ENCODE measurements at places on chromosomes 3 and 15. TPM values are rescaled to one million over a fixed set of nuclear protein-coding genes. Genes with fewer than 3 reads are reported as not detected.

TF gene
- 0.93 TPM for total RNA-seq

MON1A gene
- total RNA-seq: 7.9 TPM

ADAMTS7 gene
- 2.5 TPM for total RNA-seq

RHO gene
- total RNA-seq: not detected

FEZF2 gene
- total RNA-seq: not detected

SLC28A2 gene
- not detected for total RNA-seq

ACP3 gene
- 0.26 TPM for total RNA-seq

ZCWPW2 gene
- not detected for total RNA-seq

ZNF592 gene
- 19.9 TPM for total RNA-seq

CAPN3 gene
- 0.87 TPM for total RNA-seq

SCN5A gene
- total RNA-seq: 0.63 TPM

PLSCR4 gene
- total RNA-seq: 7.0 TPM

PLSCR2 gene
- total RNA-seq: not detected

TRH gene
- total RNA-seq: not detected

ISLR2 gene
- total RNA-seq: 0.29 TPM

REC114 gene
- total RNA-seq: not detected

ROPN1B gene
- not detected for total RNA-seq

GALNT15 gene
- total RNA-seq: not detected

SI gene
- not detected for total RNA-seq

SNX22 gene
- total RNA-seq: 0.77 TPM

SCAANT1 gene
- total RNA-seq: not detected

OXTR gene
- 6.8 TPM for total RNA-seq

GNAT1 gene
- total RNA-seq: not detected

LRIG1 gene
- 4.7 TPM for total RNA-seq

CLDN18 gene
- total RNA-seq: not detected

ACAN gene
- total RNA-seq: 0.16 TPM
